ENCODE measurements at places on chromosomes 5 and 9. TPM values are rescaled to one million over a fixed set of nuclear protein-coding genes. Genes with fewer than 3 reads are reported as not detected.

Gene DOK3
- total RNA-seq: 19.2 TPM

Gene FREM1
- 4.7 TPM for total RNA-seq

Gene GZMA
- 2.4 TPM for total RNA-seq

DNA sequence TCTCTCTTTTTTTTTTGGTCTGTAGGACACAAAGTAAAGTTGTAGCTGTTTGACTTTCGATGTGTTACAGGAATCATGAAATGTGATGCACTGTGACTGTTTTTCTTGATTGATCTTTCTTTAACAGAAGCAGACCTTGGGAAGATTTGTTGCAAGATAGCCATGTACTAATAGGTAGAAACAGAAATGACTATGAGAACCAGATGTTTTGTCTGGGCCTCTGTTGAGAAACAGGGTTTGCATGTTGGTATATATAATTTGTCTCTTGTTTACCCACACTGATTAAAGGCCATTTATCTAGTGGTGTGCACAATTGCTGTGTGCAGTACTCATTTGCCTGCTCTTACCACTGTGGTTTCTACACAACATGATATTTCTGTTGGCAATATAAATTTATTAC lies 125.1 kb downstream of the HACD4 start:
- no peaks in the 10 kb centered on the region for H3K36me3 ChIP-seq
- no peak overlapping the region for H3K27ac ChIP-seq
- H3K4me1 ChIP-seq: no peaks in the 10 kb centered on the region
- H3K27me3 ChIP-seq: no peaks in the 10 kb centered on the region

- H3K27ac ChIP-seq: no peak overlapping the region
- no peaks in the 10 kb centered on the region for H3K4me1 ChIP-seq
- no peak for DNase-seq
- no peaks in the 10 kb centered on the region for H3K36me3 ChIP-seq
Measured at GRCh38 chr5:165620394-165620793, 2115.0 kb downstream of the MAT2B start.

DNA sequence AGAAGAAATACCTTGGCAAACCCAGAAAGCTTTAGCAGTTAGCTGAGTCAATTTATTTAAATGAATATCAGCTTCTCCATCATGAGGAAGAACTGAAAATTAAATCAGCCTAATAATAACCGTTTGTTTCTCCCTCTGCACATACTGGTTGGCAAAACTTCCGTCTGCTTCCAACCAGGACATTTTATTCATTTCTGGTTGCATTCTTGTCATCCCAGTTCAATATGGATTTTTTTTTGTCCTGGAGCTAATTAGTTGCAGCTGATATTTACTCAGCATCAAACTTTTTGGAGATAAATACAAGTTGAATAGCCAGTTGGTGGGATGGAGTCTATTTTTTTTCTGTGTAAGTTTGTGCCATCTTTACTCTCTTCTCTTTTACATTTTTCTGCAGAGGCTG lies 126.5 kb upstream of the GDNF start:
- no peak overlapping the region for H3K4me3 ChIP-seq
- H3K4me1 ChIP-seq: no peaks in the 10 kb centered on the region
- no peaks in the 10 kb centered on the region for H3K27me3 ChIP-seq

Gene EPB41L4B
- 9.9 TPM for total RNA-seq
